ENCODE measurements at places on chromosomes 7 and 10.
A peak's percentile ranks its signal among the peaks of the same experiment; 100 is the strongest.

GRCh38 chr10:113897693-113898618 is 43.5 kb downstream of the NHLRC2 start:
- peak; percentile 31 for DNase-seq

DNA sequence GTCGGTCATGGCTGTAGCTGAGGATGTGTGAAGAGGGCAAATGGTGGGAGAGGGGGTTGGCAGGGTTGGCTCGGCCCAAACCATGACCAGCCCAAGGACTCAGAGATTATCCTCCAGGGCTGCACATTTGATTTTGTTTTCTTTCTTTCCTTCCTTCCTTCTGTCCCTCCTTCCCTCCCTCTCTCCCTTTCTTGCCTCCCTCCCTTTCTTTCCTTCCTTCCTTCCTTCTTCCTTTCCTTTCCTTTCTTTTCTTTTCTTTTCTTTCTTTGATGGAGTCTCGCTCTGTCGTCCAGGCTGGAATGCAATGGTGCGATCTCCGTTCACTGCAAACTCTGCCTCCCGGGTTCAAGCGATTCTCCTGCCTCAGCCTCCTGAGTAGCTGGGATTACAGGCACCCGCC is 3.8 kb downstream of the SSC4D start:
- DNase-seq = no peak

- no peak for DNase-seq
These were observed 28.7 kb downstream of the FRMD4A start for GRCh38 chr10:14302035-14302434.

DNA sequence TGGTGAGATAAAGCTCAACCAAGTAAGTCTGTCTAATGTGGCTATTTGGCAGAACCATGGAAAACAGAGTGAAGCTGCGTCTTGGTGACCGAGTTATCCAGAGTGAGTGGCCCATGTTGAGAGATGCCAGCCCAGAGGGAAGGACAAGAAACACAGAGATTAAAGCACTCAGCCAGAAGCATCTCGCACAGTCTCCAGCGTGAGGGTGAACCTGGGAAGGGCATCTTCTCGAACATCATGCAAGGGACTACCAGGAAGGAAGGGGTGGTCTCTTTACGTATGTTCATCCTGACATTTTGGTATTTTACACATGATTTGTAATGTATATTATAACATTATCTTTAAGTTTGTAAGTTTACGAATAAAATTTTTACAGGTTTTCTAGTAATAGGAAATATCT is 146.4 kb downstream of the TCERG1L start:
- DNase-seq = no peak

- DNase-seq = peak; percentile 98
These were observed 13.4 kb upstream of the ERCC6 start for GRCh38 chr10:49552277-49552676.
